Thoracic aorta (tissue), 2 donors: ENCODE measurements at places on chromosomes 16 and 17.

DNA sequence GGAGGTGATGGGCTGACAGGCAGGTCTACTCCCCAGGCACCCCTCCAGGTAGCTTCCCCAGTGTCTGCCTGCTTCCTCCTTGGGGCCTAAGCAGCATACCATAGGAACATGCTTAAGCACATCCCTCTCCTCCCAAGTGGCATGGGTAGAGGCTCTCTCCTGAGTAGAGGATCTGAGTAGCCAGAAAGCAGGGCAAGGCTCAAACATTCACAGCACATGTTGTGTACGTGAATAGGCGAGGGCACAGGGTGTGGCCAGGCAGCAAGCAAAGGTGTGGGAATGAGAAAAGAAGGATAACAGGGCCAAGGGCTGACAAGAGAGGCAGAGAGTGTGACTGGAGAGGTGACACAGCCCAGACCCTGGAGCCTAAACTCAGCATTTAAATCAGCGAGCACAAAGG lies 29.7 kb upstream of the GFOD2 start:
- peaks cover 8% of the 10 kb centered on the region for H3K36me3 ChIP-seq
- no peaks in the 10 kb centered on the region for H3K27me3 ChIP-seq
- no peaks in the 10 kb centered on the region for H3K4me1 ChIP-seq
- no peak overlapping the region for H3K4me3 ChIP-seq
- H3K27ac ChIP-seq: no peak overlapping the region
- no peak for DNase-seq

- peak overlapping the region; percentile 96 for H3K27ac ChIP-seq
- H3K27me3 ChIP-seq: no peaks in the 10 kb centered on the region
- H3K4me3 ChIP-seq: peak overlapping the region; percentile 77
- no peak for DNase-seq
- peaks cover 62% of the 10 kb centered on the region for H3K4me1 ChIP-seq
Observed at GRCh38 chr17:42853004-42853403, 2.0 kb downstream of the AOC3 start.

GRCh38 chr16:30092373-30093010 lies 768 bp upstream of the TBX6 start:
- H3K27me3 ChIP-seq: no peaks in the 10 kb centered on the region
- no peak for DNase-seq
- peaks cover 24% of the 10 kb centered on the region for H3K4me1 ChIP-seq
- peaks cover 12% of the 10 kb centered on the region for H3K36me3 ChIP-seq
- H3K4me3 ChIP-seq: peak overlapping the region; percentile 73

- H3K4me1 ChIP-seq: peaks cover 34% of the 10 kb centered on the region
- H3K4me3 ChIP-seq: peak overlapping the region; percentile 49
- no peaks in the 10 kb centered on the region for H3K27me3 ChIP-seq
- peaks cover 35% of the 10 kb centered on the region for H3K36me3 ChIP-seq
Observed at GRCh38 chr17:8137645-8138373, 13.9 kb upstream of the HES7 start.

DNA sequence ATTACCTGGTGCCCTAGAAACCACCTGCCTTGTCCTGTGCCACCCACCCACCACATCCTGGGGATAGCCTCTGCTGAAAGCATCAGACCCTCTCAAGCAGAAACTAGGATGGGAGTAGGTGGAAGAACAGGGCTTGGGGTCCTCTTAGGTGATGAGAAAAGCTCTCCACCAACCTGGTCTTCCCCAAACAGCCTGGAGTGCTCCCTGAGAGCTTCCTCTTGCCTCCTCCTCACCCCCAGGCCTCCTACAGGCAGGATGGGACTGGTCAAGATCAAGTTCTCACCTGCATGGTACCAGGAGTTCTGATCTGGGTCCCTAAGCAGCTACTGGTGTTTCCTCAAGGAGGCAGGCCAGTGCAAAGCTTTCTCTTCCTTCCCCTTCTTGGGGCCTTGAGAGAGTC lies 15.4 kb downstream of the WNT9B start:
- no peak for DNase-seq
- no peak overlapping the region for H3K4me3 ChIP-seq
- no peaks in the 10 kb centered on the region for H3K36me3 ChIP-seq
- no peaks in the 10 kb centered on the region for H3K27me3 ChIP-seq

DNA sequence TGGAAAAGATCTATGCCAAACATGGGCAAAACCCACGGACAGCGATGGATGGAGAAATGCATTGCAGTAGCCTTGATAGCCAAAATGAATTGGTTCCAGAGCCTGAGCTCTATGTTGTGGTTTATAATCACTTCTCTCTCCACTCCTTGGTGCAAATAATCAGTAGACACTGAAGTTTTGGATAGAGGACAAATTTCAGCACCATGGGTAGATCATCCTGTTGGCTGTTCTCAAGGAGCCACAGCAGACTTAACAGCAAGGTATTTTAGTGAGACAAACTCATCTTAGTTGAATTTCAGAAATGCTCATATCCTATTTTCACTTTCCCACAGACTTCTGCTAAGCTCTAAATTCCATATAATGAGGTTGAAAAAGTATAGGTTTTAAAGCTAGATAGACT lies 88.3 kb upstream of the CCL1 start:
- no peaks in the 10 kb centered on the region for H3K4me1 ChIP-seq
- no peaks in the 10 kb centered on the region for H3K36me3 ChIP-seq
- H3K27ac ChIP-seq: no peak overlapping the region
- H3K27me3 ChIP-seq: no peaks in the 10 kb centered on the region
